Spleen (tissue), 13 donors: ENCODE measurements at places on chromosomes 12 and 14.

- DNase-seq = no peak
These were observed 37.8 kb downstream of the MYO1H start for GRCh38 chr12:109385339-109386058.

- DNase-seq = no peak
These were observed 13.0 kb upstream of the TMED2 start for GRCh38 chr12:123571343-123571813.

GRCh38 chr14:33556382-33557121 is 394.3 kb downstream of the EGLN3 start:
- DNase-seq = no peak

- DNase-seq = peak; percentile 90
These were observed 11.0 kb upstream of the ANKLE2 start for GRCh38 chr12:132772606-132773005.

DNA sequence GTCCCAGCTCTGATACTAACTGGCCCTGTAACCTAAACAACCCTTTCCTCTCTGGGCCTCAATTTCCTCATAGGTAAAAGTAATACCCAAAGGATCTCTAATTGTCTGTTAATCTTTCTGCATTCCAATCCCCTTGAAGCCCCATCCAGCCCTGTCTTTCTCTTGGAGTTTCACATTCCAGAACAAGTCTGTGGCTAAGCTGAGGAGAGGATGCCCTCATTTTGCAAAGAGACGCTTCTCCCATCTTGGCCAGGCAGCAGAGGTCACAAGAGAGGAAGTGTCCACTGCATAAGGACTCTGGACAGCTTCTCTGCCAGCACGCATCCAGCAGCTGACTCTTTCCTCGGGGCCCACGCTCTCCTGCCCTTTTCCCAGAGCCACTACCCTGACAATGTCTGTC is 263.4 kb upstream of the FKBP4 start:
- no peak for DNase-seq
